Stimulated activated CD8-positive, alpha-beta memory T cell treated with anti-CD3 and anti-CD28 coated beads, Interleukin-15, amount 100 ng/mL, for 24 hours (primary cell): ENCODE measurements at places on chromosomes 5 and 9.

DNA sequence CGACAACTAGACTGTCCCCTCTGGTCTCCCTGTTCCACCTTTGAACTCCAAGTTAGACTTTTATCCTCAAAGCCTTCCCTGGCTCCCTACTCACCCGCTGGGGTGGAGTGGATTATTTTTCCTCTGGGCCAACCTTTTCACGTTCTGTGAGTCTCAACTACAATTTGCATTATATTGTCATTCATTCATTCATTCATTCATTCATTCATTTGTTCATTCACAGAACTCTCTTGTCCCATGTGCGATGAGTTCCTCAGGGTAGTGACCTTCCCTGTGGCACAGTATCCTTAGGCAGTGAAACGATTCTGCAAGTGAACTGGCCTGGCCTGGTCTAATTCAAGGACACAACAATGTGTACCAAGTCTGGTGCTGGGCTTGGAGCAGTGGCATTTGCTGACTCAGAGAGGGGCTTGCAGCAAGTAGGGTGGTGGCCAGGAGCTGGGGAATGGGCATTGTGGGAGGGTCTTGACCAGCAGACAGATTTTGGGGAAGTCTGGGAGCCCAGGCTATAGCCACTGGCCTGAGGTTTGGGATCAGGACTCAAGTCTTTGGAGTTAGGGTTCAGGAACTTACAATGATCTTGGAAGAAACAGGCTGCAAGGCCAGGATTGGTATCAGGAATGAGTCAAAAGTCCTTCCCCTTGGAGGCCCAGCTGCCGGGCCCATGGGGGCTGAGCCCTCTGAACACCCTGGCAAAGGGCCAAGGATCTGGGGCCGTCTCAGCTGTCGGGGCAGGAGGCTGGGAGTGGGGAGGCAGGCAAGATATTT, 37.2 kb upstream of the COL15A1 start:
- no peak for DNase-seq

- no peak for DNase-seq
Measured at GRCh38 chr5:102792705-102793104, 37.6 kb downstream of the PAM start.

- no peak for DNase-seq
Measured at GRCh38 chr5:126849101-126849678, 72.3 kb downstream of the LMNB1 start.

DNA sequence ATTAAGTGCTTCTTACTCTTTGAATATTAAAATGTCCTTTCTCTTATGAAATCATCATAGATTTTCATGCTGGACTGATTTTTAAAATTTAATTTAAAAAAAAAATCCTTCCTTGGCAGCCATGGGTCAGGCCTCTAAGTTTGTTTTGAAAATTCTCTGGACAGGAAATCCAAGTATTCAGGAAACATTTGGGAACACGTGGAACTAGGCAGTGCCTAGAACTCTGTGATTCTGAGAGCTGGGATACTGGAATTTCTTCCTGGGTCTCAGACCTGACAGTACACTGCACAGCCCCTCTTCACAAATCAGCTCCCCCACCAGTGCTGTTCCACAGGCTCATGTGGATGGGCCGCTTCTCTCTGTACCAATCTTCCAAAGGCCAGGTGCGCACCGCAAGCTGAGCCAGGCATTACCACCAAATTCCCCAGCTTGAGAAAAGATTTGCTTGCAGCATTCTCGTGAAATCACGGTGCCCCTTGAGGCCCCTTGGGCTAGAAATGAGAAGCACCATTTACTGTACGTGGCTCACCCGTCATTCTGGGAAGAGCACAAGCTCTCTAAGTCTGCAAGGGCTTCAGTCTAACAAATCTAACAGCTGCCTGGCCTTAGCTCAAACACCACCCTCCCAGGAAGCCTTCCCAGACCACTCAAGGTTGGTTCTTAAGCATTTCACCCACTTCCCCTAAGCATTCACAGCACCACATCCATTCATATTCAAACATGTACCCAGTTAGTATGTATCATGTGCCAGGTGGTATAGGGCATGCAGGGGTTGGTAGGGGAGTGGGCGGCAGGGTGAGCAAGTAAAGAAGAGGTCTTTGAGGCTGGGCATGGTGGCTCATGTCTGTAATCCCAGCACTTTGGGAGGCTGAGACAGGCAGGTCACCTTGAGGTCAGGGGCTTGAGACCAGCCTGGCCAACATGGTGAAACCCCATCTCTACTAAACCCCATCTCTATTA, 26.5 kb downstream of the B4GALT1 start:
- no peak for DNase-seq

DNA sequence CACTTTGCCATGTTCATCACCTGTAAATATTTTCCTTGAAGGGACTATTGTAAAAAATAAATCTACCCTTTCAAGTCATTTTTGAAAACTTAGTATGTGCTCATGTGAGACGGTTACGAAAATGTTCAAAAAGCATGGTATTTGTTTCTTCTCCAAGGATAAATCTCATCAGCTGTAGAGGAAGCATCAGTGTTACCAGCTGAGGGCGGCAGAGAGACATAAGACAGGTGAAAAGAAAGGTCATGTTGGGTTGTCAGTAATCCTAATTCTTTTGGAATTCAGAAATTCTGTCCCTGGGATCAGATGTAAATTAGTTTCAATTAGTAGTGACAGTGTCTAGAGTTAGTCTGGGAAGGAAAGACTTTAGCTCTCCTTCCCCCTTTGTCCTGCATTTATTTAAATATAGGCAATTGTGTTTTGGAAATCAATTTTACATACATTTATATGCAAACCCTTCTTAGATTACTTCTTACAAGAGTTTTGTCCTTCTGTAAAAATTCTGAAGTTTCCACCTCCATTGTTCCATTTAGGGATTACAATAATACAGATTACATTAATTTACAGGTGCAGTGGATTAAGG, 791.9 kb upstream of the CDH6 start:
- DNase-seq: no peak

GRCh38 chr5:74570250-74570649, 70.3 kb downstream of the ENC1 start:
- DNase-seq: no peak

- no peak for DNase-seq
Measured at GRCh38 chr5:53116597-53116996, 7.0 kb upstream of the MOCS2 start.

GRCh38 chr5:127865273-127865672, 162.1 kb downstream of the CCDC192 start:
- no peak for DNase-seq

DNA sequence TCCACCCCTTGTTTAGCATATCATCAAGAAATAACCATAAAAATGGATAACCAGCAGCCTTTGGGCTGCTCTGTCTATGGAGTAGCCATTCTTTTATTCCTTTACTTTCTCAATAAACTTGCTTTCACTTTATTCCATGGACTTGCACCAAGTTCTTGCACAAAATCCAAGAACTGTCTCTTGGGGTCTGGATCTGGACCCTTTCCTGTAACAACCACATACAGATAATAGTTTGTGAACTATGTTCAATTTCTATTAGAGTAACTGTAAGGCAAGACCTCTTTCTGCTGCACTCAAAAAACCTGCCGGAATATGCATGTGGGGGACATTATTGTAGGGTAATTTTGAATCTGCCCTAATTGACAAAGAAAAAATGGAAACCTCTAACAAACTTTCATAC, 66.9 kb upstream of the TMEM215 start:
- DNase-seq: no peak
